ENCODE measurements at places on chromosomes 5 and 9.

GRCh38 chr5:32458880-32459495 is 14.4 kb upstream of the ZFR start:
- DNase-seq: no peak

GRCh38 chr9:38048316-38048969 is 20.6 kb downstream of the SHB start:
- DNase-seq: no peak

DNA sequence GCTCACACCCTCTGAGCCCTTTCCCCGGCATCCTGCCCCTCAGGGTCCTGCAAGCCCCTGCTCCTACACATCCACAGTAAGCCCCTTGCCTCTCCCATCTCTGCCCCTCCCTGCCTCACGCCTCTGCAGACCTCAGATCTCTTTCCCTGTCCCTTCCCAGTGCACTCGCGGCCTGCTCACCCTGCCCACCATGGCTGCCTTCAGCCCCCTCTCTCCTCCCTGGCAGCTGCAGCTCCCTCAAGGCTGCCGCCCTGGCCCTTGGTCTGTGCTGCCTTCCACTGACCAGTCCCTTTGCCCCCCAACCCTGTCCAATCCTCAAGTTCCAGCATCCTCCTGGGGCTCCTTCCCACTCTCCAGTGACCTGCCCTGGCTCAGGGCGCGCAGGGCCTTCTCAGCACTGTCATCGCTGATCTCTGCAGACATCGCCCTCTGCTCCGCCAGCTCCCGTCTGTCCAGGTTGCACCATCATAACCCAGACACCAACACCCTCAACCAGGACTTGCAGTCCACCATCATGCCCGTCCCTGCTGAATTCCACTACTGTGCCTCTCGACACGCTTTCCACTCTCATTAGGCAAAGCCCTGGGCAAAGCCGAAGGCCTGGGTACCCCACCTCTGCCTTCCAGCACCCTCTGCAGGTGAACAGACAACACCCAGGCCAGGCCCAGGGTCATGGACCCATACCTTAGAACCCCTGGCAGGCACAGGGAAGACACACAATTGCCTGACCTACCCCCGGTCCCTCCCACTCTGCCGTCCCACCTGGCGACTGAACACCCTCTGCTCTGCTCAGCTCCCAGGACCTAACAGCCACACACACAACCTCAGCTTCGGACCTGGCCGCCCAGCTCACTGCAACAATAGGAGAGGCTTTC is 97.8 kb upstream of the RUFY1 start:
- no peak for DNase-seq

- DNase-seq: no peak
These were observed 143.5 kb downstream of the NFIB start for GRCh38 chr9:14170392-14170931.
